ENCODE measurements at places on chromosomes 13 and 19.

- no peak for DNase-seq
Observed at GRCh38 chr13:71621174-71622124, 245.6 kb downstream of the DACH1 start.

GRCh38 chr19:46218160-46218559 lies 11.4 kb upstream of the IGFL1 start:
- DNase-seq, result peak; percentile 52

GRCh38 chr13:96700657-96701056 lies 293.6 kb downstream of the OXGR1 start:
- DNase-seq, result no peak

DNA sequence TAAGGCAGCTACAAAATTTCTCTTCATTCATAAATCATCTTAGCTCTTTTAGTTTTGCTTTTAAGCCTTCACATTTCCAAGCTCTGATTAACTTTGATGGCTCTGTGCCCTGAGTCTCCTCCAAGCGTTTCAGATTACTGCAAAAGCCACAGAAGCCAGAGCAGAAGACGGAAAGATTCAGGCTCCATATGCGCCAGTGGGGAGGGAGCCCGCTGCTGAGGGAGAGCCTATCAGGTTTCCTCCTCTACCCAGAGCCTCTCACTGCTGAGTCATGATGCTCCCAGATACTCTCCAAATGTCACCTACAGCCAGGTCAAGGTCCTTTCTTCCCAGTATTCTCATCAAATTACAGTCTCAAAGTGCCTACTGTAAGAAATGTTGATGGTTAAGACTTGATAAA lies 193.6 kb downstream of the RAP2A start:
- no peak for DNase-seq

DNA sequence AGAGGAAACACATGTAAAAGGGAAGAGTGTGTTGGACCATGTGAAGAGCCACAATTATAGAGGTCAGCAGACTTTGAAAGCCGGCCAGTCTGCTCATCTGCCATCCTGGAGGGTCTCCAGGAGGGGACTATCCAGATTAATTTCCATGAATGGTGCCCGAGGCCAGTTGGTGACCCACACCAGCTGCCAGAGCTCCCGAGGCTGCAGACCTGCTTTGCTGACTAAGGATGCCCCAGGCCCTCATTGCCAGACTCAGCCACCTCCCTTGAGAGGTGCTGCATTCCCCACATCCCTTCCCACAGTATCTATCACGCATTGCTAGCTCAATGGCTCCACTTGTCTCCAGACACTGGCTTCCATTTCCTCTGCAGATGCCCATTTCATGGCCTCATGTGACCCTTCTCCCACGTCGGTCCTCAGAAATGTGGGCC lies 110.3 kb downstream of the NALCN start:
- no peak for DNase-seq

DNA sequence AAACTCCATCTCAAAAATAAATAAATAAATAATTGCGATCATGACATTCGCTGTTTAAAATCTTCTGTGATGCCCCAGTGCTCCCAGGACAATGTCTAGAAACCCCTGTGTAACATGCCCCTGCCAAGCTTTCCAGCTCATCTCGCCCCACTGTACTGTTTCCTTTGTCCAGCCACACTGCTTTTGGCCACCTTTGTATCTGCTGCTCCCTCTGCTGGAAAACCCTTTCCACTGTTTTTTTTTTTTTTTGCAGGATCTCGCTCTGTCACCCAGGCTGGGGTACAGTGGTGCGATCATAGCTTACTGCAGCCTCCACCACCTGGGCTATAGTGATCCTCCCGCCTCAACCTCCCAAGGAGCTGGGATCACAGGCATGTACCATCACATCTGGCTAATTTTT lies 7.5 kb downstream of the PLAUR start:
- no peak for DNase-seq

DNA sequence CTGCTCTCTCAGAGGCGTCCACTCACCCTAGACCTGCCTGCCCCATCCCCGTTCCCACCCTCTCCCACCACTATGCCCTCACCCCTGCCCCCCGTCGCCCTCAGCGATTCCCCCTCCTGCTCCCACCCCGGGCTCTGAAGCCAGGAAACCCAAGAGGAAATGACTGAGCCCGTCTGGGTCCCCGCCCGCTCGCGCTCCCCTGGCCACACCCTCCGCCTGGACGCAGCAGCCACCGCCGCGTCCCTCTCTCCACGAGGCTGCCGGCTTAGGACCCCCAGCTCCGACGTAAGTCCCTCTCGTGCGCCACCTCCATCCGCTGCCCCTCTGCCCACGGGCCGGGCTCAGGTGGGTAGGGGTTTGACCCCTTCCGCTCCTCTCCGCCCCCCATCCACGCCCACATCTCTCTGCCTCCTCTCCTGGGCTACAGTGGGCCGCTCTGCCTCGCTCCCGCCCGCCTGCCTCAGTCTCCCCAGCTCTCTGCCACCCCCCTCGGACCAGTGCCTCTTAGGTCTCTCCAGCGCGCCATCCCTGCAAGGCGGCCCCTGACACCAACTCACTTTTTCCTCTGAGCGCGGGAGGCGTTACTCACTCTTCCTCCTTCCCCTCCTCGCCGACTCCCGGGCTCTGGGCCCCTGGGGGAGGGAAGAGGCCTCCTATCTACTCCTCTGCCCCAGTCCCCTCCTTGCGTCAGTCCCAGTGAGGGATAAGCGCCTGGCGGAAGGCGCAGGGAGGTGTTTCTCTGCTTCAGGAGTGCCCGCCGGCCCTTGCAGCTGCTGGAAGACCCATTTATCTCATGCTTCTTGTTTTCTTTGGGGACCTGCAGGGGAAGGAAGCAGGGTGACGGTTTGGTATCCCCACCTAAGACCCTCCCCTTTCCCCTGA lies at the start of gene FXYD5:
TSS of gene FXYD5 (plus strand) at position 211 of the 882 bp plus-strand sequence. CDS start 816 bp downstream, outside the sequence.
- peak; percentile 75 for DNase-seq

DNA sequence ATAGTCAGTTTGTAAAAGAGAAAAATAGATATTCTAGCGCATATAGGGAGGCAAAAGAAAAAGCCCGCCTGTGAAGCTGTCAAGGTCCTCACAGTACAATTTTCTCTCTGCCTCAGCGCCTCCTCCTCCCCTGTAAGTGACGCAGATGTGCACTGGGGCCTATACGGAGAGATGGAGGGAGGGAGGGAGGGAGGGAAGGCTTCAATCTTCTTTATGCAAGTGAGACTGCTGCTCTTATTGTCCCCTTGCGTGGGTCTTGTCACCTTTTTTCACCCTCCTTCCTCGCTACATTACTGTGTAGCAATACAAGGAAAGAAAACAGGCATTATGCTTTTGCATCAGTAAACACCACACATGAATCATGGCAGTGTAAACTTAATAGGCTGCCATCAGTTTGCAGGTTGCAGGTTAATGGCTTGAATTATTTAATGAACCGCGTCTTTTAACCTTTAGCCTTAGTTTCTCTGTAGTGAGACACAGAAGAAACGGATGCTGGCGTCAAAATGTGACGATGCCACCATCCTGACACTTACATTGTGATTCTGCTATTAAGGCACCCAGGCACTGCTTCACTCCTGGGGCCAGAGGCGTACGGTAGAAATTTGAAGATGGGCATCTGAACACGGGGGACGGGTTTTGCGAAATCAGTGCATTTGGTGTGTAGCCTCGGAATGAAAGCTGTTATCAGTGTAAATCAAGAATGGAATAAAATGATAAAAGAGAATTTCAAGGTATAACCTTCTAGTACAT lies at the start of gene KLHL1:
TSS of gene KLHL1 (minus strand) at position 97 of the 750 bp plus-strand sequence. CDS start 753 bp downstream, outside the sequence.
- DNase-seq, result no peak

DNA sequence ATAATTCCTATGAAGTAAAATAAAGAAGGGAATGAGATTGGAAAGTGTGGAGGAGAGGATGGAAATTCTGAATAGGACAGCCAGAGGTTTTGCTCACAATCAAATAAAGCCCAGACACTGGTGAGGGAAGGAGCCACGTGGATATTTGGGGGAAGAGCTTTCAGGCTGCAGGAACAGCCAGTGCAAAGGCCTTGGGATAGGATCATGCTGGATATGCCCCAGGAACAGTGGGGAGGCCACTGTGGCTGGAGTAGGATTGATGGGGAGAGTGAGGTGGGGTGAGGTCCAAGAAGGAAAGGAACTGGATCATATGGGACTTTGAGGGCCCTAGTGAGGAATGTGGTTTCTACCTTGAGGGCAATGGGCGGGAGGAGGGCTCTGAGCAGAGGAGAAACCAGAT lies 4.1 kb upstream of the FXYD5 start:
- DNase-seq, result no peak

DNA sequence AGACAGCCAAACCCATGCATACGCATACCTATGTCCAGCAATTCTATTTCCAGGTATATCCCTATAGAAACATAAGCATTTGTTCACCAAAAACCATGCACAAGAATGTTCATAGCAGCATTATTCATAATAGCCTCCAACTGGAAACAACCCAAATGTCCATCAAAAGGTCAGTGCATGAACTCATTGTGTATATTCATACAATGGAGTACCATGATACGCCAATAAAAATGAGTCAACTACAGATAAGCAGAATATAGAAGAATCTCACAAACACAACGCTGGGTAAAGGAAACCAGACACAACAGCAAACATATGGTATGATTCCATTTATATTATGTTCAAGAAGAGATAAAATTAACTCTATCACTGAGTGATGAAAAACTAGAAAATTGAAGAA lies 23.8 kb downstream of the DEDD2 start:
- DNase-seq, result no peak

GRCh38 chr13:91346850-91347201 lies 661 bp upstream of the MIR17HG start:
- DNase-seq, result no peak

DNA sequence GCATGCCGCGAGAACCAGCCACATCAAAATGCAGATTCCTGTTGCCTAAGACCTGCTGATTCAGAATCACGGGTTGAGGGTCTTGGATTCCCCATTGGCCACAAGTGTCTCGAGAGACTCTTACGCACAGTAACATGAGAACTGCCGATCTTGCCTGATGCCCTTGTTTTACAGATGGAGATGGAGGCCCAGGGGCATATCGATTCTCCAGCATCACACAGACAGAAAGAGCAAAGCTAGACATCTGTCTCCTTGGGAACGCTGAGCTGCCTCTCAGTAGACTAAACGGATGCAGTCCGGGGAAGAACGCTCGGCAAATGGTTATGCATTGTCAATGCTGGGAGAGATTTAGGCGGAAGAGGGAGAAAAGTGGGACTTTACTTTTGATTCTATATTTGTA lies 5.4 kb downstream of the NLRP12 start:
- no peak for DNase-seq

DNA sequence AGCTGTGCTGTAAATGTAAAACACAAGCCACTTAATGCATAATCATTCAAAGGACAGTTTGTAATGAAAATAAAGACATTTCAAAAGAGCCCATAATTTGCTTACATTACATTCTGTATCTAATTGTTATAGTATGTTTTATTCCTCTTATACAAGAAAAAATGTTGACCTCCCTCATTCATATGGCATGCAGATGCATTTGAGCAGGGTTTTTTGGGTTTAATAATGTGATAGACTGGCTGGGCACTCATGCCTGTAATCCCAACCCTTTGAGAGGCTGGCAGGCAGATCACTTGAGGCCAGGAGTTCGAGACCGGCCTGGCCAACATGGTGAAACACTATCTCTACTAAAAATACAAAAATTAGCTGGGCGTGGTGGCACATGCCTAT lies 11.6 kb upstream of the ARL11 start:
- no peak for DNase-seq

- no peak for DNase-seq
Observed at GRCh38 chr19:24098359-24098758, 11.4 kb downstream of the ZNF254 start.

DNA sequence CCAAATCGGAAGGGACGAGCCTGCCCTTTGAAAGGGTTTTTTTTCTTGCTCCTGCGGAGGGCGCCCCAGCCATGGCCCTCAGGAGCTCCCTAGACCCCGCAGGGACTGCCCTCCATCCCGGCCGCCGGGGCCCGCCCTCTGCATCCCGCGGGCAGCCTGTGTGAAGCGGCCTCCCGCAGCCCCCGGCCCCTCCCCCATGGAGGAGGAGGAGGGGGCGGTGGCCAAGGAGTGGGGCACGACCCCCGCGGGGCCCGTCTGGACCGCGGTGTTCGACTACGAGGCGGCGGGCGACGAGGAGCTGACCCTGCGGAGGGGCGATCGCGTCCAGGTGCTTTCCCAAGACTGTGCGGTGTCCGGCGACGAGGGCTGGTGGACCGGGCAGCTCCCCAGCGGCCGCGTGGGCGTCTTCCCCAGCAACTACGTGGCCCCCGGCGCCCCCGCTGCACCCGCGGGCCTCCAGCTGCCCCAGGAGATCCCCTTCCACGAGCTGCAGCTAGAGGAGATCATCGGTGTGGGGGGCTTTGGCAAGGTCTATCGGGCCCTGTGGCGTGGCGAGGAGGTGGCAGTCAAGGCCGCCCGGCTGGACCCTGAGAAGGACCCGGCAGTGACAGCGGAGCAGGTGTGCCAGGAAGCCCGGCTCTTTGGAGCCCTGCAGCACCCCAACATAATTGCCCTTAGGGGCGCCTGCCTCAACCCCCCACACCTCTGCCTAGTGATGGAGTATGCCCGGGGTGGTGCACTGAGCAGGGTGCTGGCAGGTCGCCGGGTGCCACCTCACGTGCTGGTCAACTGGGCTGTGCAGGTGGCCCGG lies 815 bp downstream of the MAP3K10 start:
- DNase-seq, result peak; percentile 55

Data from activated naive CD8-positive, alpha-beta T cell treated with anti-CD3 and anti-CD28 coated beads, Interleukin-2, amount 10 ng/mL, durations not matched to agents 7 days and 5 days (primary cell).